NCI-H1694 treated with DMSO at 0.1 percent for 48 hours (cell line): ENCODE measurements at places on chromosomes 12 and 14.
A peak's percentile ranks its signal among the peaks of the same experiment; 100 is the strongest.

GRCh38 chr14:57486767-57487379, 6.8 kb downstream of the CCDC198 start:
- DNase-seq = peak; percentile 77

- no peak for DNase-seq
Measured at GRCh38 chr12:128743916-128744315, 79.8 kb downstream of the SLC15A4 start.

- peak; percentile 88 for DNase-seq
Measured at GRCh38 chr14:69152902-69153151, at the start of gene DCAF5. TSS of gene DCAF5 (minus strand) at chr14:69153119. CDS start at chr14:69152978, 141 bp downstream.

GRCh38 chr12:52347551-52348510, 19.4 kb downstream of the KRT85 start:
- no peak for DNase-seq

DNA sequence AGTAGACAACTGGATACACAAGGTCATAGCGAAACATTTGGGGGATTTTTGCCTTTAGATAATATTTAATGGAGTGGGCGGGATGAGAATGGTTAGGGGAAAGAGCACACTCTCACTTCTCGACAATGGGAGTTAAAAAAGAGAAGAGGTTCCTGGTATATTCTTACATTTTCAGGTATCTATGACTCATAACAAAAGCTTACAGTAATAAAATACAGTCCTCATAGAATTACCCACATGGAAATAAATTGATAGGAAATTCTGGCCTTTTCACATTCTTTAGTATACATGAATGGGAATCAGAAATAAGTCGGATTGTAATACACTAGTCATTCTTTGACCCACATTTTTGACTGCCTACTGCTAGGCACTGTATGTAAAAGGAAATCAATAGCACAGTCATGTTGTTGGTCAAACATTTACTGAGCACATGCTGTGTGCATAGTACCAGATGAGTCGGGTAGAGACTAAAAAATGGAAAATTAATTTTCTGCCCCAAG, 8.2 kb upstream of the CRADD start:
- no peak for DNase-seq

DNA sequence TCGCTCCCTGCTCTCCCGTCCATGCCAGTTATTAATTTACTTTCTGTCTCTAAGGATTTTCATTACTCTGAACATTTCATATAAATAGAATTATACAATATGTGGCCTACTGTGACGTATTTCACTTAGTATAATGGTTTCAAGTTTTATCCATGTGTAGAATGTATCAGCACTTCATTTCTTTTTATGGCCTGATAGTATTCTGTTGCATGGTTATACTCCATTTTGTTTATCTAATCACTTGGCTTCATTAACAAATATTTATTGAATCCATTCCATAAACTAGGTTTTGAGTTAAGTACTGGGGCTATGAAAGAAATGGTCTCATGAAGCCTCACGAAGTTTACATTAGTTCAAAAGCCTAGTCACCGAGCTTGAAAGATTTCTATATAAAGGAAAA, 7.6 kb downstream of the GPR65 start:
- DNase-seq = no peak

GRCh38 chr12:105369014-105369413, 38.5 kb downstream of the C12orf75 start:
- DNase-seq = no peak

DNA sequence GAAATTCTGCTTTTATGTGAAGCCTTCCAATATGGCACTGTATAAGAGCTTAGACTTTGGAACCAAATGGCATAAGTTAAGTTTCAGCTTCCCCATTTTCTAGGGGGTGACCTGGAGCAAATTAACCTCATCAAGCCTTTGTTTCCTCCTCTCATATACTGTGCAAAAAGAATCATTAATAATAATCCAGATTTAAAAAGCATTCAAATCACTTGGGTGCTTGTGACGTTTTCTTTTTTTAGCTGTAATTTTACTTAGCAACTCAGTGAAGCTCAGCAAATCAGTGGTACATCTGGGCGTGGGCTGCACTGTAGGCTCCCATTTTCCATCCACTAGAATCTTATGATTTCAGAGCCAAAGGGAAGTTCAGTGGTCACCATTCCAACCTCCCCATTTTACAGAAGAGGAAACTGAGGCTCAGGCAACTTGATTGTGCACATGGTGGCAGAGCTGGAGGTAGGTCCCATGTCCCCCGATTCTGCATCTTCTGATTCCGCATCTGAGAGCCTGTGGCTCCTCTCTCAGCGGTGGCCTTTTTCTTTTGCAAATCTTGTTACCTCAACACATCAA, 131.2 kb downstream of the SNAPC1 start:
- DNase-seq = no peak

DNA sequence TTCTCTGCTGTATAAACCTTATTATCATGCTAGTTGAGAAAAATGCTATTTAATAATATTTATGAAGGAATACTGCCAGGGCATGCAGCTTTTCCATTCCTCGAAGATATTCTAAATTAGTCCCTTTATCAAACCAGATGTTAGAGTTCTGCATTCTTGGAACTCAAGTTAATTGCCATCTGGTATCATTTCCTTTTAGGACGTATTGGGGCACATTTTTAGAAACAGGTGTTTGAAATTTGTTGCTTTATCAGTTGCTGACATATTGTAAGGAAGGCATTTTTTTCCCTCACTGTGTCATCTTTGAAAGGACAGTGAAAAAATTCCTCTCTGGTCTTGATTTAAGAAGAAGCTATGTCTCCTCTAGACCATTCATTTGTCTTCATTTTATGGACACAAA, 471.2 kb upstream of the PRICKLE1 start:
- no peak for DNase-seq

DNA sequence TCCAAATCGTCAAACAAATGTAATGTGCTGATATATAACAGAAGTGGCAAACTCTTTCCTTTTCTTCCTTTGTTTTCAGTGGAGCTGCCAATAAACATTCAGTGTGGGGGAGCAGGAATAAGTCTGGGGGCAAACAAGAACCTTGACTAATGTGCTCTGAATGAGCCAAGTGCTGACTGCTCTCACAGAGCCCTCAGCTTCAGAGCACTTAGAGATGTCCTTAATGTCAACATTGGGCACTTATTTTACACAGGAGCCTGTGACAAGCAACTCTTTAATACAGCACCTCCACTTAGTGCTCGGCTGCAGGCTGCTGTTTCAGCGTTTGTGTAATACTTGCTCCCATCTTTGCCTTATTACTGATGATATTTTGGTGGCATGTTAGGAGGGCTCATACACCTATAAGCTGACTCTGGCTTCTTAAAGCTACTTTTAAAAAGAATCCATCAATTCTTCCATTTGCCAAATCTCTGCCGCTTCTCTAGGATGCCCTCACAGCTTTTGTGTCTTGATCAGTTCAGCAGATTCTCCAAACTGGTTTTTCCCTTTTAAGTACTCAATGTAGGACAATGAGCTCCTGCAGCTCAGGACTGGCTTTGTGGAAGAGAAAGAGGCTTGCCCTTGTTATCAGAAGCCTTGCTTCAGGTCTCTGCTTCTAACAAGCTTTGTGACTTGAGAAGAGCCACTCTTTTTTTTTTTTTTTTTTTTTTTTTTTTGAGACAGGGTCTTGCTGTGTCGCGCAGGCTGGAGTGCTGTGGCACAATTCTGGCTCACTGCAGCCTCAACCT, 206.6 kb downstream of the MON2 start:
- no peak for DNase-seq

DNA sequence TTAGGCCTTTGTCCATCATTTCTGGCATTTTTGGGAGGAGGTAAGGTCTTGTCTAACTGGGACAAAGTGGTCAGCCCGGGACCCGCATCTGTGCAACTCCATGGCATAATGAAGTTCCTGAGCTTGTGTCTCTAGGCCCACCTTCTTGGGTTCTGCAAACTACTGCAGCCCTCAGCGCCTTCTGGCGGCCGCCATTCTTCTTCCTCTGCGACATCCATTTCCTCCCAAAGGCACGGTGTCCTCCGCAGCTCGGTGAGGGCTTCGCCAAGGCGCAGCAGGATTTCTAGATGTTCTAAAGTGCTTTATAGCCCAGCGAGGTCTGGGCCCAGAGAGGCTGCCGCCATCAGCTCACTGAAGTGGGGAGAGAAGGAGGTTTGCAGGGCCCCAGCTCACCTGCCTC, 134.4 kb upstream of the OR4E1 start:
- no peak for DNase-seq

- no peak for DNase-seq
Measured at GRCh38 chr14:73753124-73753886, 39.1 kb upstream of the PNMA1 start.

DNA sequence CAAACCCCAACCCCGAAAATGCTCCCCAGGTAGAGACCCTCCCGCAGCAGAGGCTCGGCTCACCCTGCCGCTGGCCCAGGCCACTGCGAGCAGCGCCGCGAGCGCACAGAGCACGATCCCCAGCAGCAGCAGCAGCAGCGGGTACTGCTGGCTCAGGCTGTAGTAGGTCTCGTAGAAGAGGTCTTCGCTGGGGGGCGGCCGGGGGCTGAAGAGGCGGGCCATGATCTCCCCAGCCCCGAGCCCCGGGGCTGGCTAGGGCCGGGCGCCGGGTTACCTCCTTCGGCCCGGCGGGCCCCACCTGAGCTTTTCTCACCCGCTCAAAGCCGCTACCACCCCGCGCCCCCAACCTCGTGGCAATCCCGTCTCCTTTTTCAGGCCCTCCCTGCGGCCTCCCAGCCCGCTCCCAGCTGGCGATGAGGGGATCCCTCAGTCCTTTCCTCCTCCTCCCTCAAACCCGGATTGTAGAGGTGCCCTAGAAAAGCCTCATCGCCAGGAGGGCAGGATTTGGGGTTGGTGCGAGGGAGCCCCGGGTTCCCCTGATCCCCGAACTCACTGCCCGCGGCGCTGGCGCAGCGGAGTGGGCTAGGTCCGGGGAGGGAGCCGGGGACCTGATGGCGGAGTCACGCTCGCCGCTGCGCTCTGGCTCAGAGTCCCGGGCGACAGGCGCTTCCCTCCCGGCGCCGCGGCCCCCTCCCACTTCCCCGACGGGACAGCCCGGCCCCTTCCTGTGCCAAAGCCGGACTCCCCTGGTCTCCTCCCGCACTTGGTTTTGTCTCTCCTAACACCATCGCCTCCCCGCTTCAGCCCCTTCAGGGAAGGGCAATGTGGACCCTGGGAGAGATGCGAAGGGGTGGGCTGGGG, at the start of gene ADCY4:
Gene ADCY4 (minus strand): TSS at position 641 of the 861 bp plus-strand sequence. CDS start 419 bp downstream, at position 222.
- DNase-seq = no peak

GRCh38 chr12:121796855-121797751, 3.6 kb upstream of the RHOF start:
- DNase-seq = no peak

DNA sequence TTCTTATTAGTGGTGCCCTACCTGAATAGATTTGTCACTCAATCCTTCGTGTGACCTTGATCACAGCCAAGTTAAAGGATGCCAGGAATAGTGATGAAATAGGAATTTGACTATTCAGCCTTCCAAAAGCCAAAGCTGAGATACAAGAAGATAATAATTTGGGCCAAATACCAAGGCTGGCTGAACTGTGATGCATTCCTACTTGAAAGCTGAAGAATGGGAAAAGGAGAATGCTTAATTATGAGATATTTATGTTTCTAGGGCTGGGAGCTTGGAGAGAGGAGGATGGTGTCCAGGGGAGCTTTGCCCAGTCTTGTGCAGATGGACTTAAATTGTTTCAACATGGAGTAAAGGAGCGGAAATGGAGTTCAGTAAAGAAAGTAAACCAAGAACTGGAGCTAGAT, 5.2 kb downstream of the RNASE7 start:
- no peak for DNase-seq

DNA sequence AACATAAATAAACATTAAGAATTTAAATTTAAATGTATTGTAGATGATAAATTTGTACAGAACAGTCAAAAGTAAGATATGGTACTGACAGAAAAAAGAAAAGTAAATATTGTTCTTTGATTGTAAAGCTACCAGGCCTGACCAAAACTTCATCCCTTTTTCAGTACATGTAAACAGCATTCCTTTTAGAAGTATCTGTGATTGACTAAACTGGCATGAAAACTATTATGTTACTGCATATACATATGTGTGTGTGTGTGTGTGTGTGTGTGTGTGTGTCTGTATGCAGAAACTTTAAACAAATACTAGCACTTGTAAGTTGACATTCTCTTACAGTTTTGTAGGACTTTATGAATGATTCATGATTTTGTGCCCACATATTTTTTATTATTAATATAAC, 270.9 kb downstream of the C12orf50 start:
- no peak for DNase-seq

DNA sequence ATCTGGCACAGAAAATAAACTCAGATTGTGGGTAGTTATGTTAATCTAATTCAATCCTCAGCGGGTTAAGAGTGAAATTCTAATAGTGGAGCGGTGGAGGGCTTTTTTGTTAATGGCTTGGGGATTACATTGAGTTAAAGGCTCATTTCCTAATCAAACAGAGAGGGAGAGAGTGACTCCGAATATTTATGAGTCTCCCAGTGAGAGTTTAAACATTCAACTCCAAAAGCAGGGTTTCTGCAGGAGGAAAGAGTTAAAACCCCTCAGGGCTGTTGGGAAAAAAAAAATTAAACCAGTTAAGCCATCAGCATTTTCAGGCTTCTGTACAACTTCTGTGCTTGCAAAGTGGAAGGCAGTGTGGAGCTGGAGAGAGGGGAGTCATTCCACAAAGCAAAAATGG, 62.1 kb upstream of the ESRRB start:
- DNase-seq = no peak

GRCh38 chr12:1970331-1970900, 33.8 kb downstream of the DCP1B start:
- DNase-seq = no peak

GRCh38 chr14:90495357-90496276, 98.8 kb downstream of the CALM1 start:
- DNase-seq = no peak

DNA sequence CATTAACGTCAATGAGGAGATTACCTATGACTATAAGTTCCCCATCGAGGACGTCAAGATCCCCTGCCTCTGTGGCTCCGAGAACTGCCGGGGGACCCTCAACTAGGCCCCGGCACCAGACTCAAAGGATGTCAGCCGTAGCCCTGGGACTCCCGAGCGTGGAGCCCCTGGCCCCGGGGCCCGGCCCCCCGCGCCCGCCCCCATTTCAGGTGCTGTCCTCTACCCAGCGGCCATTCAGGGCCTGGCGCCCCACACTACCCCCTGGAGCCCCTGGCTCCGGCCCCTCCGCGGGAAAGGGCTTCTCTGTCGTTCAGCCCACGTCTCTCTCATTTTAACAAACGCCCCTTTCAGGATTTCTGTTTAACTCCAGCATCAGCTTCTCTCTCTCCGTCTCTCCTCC, 26.3 kb downstream of the SETD1B start:
- DNase-seq = no peak

GRCh38 chr14:69487226-69487625, 2.7 kb downstream of the PLEKHD1 start:
- no peak for DNase-seq

GRCh38 chr14:33347796-33348195, 409.1 kb downstream of the NPAS3 start:
- no peak for DNase-seq
